ENCODE measurements at places on chromosomes 5 and 9.
A peak's percentile ranks its signal among the peaks of the same experiment; 100 is the strongest.

- DNase-seq, result no peak
These were observed 51.2 kb upstream of the DAP start for GRCh38 chr5:10812218-10812617.

DNA sequence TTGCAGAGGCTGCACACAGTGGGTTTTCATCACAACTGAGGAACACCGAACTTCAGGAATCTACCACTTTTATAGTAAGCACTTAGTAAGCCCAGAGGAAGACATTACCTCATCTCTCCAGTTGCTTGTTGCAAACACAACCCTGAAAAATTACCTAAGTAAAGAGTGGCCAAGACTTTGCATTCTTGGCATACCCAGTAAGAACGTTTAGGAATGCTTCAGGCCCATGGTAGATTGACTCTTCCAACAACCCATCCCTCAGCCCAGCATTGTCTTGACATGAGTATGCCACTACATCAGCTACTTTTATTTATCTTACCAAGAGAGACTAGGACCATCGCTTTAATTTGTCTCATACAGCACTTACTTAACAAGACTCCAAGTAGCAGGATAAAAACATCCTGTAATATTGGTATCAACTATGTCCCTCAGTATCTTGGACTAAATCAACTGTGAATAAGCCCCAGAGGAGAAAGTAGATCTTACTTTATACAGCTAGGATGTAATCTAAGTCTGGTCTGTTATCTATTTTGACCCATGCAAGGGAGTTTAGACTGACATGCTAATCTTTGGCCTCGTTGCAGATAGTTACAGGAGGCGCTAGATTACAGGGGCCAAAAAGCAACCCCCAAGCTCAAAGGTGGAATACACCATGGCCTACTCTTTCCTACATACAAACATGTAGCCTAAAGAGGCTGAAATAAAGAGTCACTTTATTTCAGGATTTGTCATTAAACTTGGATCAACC lies 114.9 kb downstream of the INVS start:
- DNase-seq, result peak; percentile 80

DNA sequence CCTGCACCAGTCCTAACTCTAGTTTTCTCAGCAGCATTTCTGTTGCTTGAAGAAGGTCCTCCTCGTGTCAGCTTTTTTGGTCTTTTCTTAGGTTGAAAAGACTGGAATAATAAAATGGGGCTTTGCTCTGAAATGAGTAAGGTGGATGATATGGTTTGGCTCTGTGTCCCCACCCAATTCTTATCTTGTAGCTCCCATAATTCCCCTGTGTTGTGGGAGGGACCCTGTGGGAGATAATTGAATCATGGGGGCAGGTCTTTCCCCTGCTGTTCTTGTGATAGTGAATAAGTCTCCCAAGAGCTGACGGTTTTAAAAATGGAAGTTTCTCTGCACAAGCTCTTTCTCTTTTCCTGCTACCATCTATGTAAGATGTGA lies 53.6 kb downstream of the LIX1 start:
- no peak for DNase-seq

DNA sequence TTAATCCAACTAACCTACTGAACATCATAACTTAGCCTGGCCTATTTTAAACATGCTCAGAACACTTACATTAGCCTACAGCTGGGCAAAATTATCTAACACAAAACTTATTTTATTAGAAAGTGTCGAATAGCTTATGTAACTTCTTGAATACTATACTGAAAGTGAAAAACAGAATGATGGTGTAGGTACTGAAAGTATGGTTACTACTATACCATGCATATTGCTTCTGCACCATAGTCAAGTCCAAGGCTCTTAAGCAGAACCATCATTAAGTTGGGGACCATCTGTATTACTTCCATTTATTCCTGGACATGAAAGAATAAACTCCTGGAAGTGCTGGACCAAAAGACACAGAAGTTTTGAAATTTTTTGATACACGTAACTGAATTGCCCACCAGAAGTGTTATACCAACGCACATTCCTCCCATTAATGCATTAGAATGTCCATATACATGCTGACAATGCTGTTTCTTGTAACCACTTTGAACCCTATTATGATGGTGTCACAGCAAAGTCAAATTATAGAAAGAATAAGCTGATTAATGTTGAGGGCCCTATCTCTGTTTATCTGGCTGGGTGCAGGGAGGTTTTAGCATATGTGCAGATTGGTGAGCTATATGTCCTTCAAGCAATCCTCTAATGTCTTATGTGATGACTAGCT lies 375.7 kb downstream of the ACTL7B start:
- no peak for DNase-seq

- DNase-seq, result no peak
These were observed 280.4 kb downstream of the PSAT1 start for GRCh38 chr9:78577156-78577906.

GRCh38 chr9:91868732-91869391 lies 81.2 kb downstream of the ROR2 start:
- DNase-seq, result no peak

GRCh38 chr5:87184605-87185004 lies 83.1 kb upstream of the RASA1 start:
- DNase-seq, result no peak

DNA sequence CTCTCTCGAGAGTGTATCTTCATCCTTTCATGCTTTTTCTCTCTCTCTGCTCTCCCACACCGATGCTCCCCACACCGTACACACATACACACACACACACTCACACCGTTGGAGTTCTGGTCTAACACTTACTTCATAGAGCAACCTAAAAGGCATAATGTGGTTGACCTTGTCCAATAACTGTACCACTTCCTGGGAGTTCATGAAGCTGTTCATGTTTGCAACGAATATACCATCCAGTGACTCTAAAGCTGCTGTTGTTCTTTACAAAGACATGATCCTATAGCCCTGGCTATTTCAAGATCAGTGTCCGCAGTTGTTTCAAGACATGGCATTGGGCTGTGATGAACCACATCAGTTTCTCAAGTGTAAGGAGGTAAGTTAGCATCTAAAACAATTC lies 10.0 kb downstream of the MEF2C start:
- DNase-seq, result no peak

- DNase-seq, result no peak
These were observed 303.7 kb downstream of the CCDC171 start for GRCh38 chr9:15856591-15856990.

DNA sequence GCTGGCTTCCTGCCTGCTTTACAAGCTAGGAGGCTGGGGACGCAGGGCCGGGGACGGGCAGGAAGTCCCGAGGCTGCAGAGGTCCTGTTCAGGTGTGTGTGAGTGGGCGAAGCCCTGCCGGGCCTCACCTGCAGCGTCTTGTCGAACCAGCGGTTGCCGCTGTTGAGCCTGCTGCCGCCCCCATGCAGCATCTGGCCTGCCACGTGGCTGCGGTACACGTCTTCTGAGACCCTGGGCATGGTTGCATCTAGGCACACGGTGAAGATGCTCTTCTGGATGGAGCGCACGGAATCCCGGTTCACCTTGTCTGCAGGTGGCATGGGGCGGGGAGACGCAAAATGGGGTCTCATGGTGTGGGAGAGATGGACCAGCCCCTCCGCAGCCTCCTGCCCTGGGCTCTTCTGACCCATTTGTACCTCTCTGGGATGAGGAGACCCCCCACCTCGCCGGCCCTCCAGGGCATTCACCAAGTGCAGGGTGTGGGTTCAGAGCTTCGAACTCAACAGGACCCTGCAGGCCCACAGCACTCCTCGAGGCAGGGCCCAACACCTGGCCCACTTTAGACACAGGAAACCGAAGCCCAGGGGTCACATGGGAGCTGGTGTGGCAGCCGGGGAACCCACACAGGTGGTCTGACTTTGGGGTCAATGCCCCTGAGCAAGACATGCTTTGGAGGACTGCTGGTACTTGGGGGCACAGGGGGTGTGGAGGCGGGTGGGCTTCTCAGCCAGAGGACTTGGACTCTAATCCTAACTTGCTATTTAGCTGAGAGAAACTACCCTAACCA lies 10.0 kb downstream of the CRAT start:
- DNase-seq, result no peak

- no peak for DNase-seq
These were observed 81.9 kb downstream of the MED27 start for GRCh38 chr9:131997779-131998178.

- DNase-seq, result peak; percentile 63
These were observed 223.7 kb downstream of the PAPPA start for GRCh38 chr9:116377179-116377798.

DNA sequence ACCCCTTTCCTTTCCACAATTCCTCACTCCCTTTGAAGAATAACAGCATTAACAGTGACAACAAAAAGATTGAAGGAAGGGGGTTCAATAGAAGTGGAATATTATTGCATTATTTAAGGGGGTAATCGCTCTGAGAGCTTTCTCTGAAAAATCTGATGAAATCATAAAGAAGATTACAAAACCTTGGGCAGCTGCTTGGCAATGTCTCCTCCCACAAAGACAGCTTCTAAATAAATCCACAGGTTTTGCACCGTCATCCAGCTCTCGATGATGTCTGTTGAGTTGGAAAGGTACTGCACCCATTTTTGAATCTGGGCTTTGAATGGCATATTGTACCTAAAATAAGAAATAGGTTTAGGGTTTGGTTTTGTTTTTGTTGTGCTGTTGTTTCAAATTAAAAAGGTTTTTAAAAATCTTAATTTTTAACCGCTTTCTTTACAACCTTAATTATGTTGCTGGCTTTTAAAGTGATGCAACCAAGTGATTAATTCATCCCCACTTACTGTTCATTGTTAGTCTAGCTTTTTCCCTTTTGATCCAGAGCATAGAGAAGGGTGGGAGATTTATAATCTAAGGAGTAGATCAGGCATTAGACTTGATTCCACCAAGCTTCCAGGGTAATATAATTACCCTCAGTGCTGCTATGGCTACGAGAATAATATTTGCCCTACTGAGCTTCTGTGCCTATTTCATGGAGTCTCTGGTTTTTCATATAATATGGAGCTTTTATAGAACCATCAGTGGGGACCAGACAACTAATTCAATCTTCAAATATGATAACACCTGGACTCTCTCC lies 85.0 kb downstream of the DNAH5 start:
- DNase-seq, result no peak

DNA sequence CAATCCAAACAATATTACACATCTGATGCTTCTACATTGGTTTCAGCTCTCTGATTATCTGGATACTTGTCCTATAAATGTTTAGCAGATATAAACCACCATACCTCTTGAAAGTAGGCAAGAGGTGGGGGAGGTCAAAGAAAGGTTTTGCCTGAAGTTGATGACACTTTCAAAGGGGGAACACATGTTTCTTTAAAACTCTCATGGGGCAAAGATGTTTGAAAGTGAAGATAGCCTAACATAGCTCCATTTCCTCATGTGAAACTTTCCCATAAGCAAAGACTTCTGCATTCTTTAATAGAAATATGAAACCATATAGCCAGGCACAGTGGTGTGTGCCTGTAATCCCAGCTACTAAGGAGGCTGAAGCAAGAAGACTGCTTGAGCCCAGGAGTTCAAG lies 62.1 kb downstream of the CETN3 start:
- no peak for DNase-seq

DNA sequence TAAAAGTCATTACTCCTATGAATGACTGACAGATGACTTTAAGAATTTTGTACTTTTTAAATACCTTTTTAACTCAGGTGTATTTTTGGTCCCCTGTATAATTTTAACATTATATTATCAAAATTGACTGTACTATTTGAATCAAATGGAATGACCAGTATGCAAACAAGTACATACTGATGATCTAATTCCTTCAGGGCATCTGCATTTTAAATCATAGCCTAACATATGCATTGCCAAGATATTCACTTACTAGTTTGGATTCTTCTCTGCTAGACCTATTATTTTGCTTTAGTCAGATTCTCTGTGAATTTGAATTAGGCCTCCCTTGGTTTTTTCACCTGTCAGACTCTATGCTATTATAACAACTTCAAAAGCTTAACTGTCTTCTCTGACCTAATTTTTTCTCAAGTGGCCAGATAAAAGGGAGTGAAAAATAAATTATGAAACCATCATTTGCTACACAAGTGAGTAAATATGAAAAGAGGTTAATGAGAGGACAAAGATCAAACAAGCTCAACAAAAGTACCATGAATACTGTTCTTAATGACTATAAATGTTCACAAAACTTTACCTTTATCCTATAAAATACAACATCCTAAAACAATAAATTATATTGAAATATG lies 1505.2 kb upstream of the CDH9 start:
- no peak for DNase-seq

GRCh38 chr5:93161661-93162654 lies 419.1 kb downstream of the NR2F1-AS1 start:
- peak; percentile 46 for DNase-seq

GRCh38 chr9:23145467-23145866 lies 680.6 kb downstream of the ELAVL2 start:
- no peak for DNase-seq

DNA sequence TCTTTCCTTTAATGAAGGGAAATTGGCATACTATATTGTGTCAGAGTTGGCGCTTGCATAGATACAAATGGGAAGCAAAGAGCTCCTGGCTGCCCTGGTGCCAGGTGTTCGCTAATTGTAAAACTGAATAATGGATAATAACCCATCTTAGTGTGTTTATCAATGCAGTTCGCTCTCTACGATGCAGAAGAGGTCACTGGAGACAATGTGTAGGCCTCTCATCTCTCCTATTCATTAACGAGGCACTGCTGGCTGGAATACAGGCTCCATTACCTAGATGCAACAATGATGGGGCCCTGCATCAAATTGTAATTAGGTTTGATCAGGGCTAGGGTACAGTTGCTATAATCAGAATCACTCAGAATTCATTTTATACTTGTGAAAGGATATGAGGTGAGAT lies 171.0 kb downstream of the RMI1 start:
- no peak for DNase-seq

DNA sequence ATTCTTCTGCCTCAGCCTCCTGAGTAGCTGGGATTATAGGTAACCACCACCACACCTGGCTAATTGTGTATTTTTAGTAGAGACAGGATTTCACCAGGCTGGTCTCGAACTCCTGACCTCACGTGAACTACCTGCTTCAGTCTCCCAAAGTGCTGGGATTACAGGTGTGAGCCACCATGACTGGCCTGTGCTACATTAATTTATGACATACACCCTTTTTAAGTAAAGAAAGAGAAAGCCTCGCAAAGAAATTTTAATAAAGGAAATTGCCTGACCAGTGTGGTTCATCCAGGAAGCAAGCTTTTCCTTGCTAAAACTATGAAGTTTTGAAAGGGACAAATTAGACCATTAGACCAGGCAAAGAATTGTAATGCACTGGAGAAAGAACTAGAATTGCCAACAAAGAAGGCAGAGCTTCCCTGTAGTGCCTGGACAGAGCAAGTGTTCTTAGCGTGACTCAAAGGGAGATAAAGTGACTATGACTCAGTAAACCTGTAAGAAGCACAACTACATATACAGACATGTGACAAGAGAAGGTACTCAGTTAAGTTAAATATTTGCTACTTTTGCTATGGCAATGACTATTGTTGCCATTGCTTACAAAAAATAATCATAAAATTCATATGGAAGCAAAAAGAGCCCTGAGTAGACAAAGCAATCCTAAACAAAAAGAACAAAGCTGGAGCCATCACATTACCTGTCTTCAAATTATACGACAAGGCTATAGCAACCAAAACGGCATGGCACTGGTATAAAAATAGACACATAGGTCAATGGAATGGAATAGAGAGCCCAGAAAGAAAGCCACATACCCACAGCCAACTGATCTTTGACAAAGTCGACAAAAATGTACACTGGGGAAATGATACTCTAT lies 54.6 kb downstream of the FYB1 start:
- DNase-seq, result peak; percentile 14

GRCh38 chr9:5621327-5621726 lies 7.6 kb upstream of the RIC1 start:
- DNase-seq, result peak; percentile 84

- DNase-seq, result no peak
These were observed 152.9 kb downstream of the TLE1 start for GRCh38 chr9:81536242-81537025.

GRCh38 chr5:100595152-100595811 lies 60.1 kb downstream of the FAM174A start:
- DNase-seq, result peak; percentile 97

- DNase-seq, result no peak
These were observed 27.1 kb upstream of the MGAT1 start for GRCh38 chr5:180829726-180830125.
